ENCODE measurements at places on chromosomes 1 and 21. TPM values are rescaled to one million over a fixed set of nuclear protein-coding genes. Genes with fewer than 3 reads are reported as not detected.

DNA sequence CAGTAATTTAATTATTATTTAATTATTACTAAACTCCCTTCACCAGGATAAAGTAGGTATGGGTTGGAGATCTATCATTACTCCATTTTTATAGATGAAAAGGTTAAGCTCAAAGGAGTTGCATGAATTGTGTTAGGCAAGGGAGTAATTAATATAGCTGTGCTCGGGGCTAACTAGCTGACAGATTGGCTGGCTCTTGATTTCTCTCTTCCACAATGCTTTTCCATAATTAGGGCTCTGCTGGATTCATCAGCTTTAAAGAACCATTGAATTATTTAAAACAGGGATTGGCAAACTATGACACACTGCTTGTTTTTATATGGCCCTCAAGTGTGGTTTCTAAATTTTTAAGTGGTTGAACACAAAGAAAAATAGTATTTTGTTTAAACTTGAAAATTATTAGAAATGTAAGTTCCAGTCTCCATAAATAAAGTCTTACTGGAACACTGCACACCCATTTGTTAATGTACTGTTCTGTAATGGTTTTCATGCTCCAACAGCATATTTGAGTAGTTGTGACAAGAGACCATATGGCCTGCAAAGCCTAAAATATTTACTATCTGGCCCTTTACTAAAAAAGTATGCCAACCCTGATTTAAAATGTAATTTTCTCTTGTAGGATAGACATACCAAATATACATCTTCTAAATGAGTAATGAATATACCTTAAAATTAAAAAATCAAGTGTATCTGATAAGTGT is 76.4 kb downstream of the GDAP2 start:
- DNase-seq: no peak

- DNase-seq: no peak
Measured at GRCh38 chr1:162390396-162391185, 9.1 kb downstream of the C1orf226 start.

DNA sequence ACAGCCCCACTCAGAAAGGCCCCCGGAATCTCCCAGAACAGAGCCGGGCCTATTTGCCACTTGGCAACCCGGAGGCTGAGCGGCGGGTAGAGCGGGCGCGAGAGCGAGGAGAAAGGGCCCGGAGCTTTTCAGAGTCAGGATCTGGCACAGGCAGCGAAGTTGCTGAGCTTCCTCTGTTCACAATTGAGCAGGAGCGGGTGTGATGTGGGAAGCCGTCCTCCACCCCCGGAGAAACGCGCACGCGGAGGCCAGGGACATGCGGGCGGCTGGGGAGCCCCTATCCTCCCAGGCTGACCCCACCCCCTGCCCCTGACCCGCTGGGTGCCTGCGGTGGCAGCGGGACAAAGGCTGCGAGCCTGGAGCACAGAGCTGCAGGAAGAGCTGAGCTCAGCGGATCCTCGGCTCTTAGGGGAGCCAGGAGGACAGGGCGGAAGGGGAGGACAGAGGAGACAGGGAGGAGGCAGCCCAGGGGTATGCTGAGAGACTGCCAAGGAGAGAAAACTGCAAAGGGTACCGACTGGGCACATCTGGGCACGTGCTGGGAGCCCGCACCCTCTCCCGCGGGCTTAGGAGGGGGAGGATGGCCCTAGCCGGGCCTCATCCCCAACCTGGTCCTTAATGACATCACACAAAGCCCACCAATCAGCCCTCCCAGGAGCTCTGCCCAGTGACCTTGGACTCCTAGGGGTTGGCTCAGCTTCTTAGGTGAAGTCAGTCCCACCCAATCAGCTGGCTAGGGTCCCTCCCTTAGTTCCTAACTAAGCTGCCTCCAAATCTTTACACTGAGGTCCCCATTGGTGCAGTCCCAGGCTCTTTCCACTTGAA is 9.3 kb downstream of the KIF21B start:
- no peak for DNase-seq

The PGLYRP3 gene
- not detected for total RNA-seq

The AMY2A gene
- not detected for total RNA-seq

DNA sequence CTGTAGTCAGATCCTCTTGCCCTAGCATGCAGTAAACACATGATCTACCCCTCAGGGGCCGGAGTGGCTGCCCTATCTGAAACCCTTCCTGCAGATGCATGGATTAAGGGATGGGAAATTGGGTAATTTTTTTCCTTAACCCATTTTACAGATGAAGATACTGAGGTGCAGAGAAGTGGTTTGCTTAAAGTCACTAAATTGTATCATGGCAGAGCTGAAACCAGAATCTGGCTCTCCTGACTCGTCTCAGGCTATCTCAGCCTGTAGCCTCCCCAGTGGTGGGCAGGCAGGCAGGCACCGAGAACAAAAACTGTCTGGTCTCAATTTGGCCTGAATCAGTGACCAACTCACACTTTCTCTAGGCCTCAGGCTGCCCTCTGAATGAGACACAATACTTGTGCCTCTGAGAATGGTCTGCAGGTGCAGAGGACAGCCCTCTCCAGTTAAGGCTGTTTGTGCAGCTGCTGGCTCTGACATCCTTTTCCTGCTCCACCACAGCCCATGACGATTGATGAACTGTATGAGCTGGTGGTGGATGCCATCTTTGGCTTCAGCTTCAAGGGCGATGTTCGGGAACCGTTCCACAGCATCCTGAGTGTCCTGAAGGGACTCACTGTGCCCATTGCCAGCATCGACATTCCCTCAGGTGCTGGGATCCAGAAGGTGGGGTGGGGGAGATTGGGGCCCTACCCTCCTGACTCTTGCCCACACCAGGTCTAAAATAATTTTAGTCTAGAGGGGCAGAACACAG is 1.5 kb downstream of the NAXE start:
- DNase-seq: no peak

- DNase-seq: no peak
Measured at GRCh38 chr1:30875197-30875596, 33.4 kb downstream of the SDC3 start.

Measured in fibroblast of the aortic adventitia (primary cell).